AG04450 (cell line): ENCODE measurements at places on chromosomes 6 and 20. TPM values are rescaled to one million over a fixed set of nuclear protein-coding genes. Genes with fewer than 3 reads are reported as not detected.

FGD2 gene
- polyA plus RNA-seq = not detected in 2 replicates

OSTM1 gene
- 28.0 and 35.2 TPM in 2 replicates for polyA plus RNA-seq

RPS21 gene
- polyA plus RNA-seq = 2,351 and 2,723 TPM in 2 replicates

DNA sequence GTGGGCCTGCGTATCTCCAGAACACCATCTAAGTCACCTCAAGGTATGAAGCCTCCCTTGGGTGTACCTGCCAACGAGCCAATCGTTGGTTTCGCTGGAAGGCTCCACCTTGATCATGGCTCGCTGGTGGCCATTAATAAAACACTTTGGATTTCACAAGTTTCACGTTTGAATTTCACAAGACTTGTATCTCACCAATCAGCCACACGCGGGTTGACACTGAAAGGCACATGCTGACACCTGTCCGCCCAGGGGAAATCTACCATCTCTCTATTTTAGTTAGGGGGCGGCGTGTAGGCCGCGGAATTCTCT, 586 bp upstream of the HMGA1 start:
- no peak for DNase-seq

DNA sequence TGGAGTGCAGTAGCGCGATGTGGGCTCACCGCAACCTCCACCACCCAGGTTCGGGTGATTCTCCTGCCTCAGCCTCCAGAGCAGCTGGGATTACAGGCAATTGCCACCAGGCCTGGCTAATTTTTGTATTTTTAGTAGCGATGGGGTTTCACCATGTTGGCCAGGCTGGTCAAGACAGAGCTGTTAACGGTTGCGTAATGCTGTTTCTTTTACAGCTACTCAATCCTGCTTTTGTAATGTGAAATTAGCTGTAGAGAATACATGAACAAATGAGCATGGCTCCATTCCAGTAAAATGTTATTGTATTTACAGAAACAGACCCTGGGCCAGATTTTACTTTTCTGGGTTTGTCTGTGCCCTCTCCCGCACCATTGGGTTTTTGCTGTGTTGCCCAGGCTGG, 1.9 kb downstream of the PNLDC1 start:
- no peak for DNase-seq

- DNase-seq = no peak
Observed at GRCh38 chr6:87754828-87755227, 52.8 kb upstream of the AKIRIN2 start.

DNA sequence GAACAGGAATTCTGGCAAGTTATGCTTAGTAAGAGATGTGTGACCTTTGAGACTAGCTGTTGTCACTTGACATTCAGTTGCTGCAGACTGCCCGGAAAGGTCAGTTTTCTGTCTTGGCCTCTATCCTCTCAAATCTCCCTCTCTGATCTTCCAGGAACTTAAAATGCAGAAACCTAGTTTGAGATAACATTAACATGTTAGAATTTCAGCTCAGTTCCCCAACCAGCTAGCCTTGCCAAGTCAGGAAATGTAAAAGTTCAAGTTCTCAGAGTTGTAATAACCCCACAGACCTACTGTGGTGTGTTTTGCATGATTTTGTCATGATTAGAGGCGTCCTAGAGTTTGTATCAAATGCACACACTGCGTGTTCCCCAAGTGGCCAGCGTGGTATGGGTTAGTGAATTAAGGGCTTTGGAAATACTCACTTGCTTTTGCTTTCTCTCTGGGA, 46.6 kb downstream of the DUSP22 start:
- no peak for DNase-seq
